AG10803 (cell line): ENCODE measurements at places on chromosomes 6 and 20.

DNA sequence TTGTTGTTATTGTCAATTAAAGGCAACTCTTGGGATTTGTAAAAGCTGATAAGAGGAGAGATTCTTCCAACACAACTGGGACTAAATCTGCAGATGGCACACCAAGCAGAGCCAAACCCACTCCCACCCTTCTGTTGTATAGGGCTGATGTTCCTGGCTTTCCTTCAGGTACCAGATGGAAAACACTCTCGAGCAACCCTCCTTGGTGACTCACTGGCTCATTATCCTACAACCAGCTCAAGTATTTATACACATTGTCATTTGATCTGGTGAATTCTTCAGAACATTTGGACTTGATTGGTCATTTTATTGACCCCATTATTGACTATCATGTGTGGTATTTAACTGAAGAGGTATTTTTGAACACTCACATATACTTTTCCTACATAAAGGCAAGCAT, 190.3 kb upstream of the PCSK2 start:
- DNase-seq = peak; percentile 8

GRCh38 chr6:5302995-5303622, 41.8 kb downstream of the FARS2 start:
- DNase-seq = no peak

- peak; percentile 43 for DNase-seq
These were observed 191.8 kb upstream of the ARG1 start for GRCh38 chr6:131381052-131381708.

- DNase-seq = no peak
These were observed 23.3 kb downstream of the ARFGEF2 start for GRCh38 chr20:48944663-48945297.

DNA sequence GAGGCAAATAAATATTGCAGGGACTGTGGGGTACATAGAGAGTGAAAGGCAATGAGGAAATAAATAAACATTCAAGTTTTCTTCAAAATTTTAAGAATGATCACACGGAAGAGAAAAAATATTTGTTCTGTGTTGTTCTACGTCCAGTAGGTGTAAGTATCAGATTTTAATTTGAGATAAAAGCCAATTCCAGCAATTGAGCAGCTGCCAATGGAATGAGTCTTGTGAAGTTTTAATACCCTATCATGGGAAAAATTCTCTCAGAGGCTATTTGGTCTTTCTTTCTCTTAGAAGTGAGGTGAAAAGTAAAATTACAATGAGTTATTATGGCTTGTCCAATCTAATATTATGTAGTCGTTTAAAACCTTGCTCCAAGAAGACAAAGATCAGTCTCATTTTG, 195.7 kb upstream of the CITED2 start:
- no peak for DNase-seq

DNA sequence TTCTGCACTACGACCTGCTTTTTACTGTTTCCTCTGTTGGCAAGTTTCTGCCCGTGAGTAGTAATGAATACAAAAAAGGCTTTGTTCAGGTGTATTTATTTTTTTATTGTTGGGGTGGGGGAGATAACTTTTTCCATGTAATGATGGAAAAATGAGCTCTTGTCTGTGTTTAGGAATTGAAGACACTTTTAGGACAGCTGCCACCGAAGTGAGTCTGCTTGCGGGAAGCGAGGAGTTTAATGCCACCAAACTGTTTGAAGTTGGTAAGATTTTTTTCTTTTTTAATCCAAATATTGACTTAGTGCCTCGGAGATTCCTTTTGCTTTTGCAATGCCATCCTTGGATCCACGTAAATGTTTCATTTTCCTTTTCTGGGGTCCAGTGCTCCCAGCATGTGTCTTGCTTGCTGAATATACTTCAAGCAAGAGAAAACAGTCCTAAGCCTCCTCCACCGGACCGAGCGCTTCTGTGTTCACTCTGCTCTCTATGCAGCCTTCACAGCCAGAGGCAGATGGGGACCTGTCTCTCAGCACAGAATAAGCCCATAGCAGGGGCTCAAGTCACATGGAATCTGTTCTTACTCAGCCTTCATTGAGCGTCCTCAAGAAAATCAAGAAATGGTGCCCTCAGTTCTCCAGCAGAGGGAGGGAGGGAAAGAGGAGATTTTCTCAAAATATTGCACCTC, 71.3 kb downstream of the ISM1 start:
- no peak for DNase-seq

GRCh38 chr20:16760431-16761304, 12.5 kb downstream of the OTOR start:
- DNase-seq = no peak

DNA sequence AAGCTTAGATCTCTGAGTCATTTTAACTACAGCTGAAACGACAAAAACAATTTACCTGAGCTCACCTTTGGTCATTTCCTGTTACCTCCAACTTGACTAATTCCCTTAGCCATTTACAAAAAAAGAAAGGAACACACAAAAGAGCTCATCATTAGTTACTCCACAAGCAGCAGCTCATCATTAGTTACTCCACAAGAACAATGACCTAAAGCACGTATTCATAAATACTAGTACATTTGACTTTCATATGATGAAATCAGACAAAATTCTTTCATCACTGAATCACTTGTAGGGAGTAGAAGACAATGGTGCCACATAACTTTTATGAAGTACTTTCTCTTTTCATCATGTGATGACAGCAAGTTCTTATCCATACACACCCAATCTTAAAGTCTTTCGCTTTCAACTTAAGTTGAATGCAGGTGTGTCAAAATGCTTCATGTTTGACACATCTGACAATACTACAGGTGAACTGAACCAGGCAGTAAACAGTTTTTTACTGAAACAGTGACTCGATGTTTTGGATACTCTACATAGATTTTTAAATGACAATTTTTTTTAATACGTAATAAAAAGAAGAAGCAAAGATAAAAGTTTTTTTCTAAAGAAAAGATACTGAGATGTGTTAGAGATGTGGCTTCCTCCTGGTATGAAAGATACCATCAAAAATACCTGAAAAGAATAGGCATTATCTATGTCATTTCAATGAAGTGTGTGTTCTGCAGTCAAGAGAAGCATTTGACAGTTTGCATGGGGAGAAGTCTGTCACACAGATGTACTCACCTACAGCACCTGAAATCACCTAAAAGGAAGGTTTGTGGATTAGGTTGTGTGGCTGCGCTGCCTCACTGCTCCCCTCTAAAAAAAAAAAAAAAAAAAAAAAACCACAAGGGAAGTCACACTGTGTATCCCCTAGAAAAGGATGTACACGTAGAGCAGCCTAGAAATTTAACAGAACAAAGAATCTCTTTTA, 109.1 kb downstream of the PRDM1 start:
- peak; percentile 56 for DNase-seq

DNA sequence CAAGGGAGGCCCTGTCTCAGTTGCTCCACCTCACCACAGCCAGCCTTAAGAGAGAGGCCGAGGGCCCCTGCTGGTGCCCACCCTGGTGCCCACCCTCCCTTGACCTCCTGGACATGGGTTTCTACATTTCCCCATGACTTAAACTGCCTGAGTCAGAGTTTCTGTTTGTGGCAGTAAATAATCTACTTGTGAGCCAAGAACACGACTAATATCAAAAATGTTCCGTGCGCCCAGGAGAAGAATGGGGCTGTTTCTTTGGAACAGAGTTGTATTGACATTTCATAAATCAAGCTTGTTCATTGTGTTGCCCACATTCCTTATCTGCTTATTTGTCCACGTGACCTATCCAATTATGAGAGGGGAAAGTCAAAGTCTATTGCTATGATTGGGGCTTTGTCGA, 143.5 kb downstream of the ANKRD60 start:
- DNase-seq = no peak

DNA sequence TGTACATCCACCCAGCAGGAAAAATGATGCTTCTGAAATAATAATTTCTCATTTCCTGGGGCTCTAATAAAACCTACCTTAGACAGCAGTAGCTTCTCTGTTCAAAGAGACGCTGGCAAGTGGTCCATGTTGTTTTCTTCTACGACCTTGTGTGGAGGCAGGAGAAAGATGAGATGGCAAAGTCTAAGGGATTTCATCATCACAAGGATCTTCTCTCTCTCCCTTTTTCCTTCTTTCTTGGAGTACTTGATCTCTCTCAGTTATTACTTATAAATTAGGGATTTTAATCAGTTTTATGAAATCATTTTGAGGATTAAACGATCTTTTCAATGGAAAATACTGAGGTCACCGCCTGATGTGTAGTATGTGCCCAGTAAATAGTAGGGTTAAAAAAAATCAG, 147.5 kb downstream of the BMP7 start:
- DNase-seq = no peak

DNA sequence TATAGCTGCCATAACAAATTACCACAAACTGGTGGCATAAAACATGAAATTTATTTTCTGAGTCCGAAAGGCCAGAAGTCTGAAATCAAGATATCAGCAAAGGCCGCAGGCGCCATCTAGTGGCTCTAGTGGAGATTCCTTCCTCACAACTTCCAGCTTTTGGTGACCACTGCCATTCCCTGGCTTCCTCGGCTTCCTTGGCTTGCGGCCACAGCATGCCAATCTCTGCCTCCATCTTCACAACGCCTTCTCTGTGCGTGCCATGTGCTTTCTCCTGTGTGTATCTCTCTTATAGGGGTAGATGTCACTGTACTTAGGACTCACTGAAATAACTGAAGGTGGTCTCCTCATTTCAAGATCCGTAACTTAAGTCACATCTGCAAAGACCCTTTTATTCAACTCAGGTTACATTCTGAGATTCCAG, 5.4 kb upstream of the PLAGL1 start:
- DNase-seq = peak; percentile 78

- DNase-seq = no peak
These were observed 32.9 kb upstream of the RREB1 start for GRCh38 chr6:7074870-7075269.

GRCh38 chr6:79570129-79571029, 33.1 kb upstream of the LCA5 start:
- DNase-seq = peak; percentile 34

GRCh38 chr6:135496800-135497411, 634 bp downstream of the AHI1 start:
- DNase-seq = no peak

DNA sequence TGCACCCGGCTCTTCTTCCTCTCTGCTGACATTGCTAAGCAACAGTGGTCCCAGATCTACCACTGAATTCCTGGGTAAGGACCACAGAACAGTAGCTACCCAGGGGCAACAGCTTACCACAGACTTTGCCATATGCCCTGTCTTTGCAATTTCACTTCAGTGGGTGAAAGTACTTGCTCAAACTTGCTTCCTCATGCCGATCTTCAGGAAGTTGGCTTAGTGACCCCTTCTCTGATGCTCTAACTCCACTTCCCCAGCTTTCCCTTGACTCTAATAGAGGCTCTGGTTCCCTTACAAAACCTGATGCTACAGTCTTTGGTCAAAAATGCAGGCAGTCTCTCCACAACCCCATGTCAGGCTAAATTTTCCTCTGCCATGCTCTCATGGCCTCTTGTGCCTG, 3.3 kb upstream of the TAAR5 start:
- no peak for DNase-seq

GRCh38 chr6:131917763-131918649, 33.2 kb downstream of the CCN2 start:
- no peak for DNase-seq

GRCh38 chr6:18883851-18884250, 496.7 kb downstream of the RNF144B start:
- DNase-seq = no peak

GRCh38 chr20:7882076-7882475, 58.2 kb downstream of the HAO1 start:
- no peak for DNase-seq

GRCh38 chr6:26311012-26311384, 54.0 kb upstream of the BTN3A2 start:
- peak; percentile 48 for DNase-seq

DNA sequence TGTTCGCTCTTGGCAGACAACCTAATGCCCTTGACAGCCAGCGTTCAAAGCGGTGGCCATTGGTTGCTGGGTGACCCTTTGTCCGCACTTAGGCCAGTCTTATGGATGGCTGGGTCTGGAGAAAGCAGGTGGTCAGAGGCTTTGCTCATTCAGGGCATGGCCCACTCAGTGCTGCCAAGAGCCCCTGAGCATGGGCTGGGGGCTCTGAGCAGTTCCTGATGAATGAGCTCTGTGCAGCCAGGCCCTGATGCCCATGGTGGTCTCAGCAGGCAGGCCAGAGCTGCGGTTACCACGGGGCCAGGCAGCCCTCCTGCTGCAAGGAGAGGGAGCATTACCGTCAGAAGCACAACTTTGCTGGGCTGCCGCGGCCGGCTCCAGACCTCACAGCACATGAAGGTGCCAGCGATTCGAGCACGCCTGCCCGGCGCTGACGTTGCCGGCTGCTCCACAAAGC, 36.3 kb downstream of the CDH4 start:
- no peak for DNase-seq

GRCh38 chr20:10250902-10251301, 32.3 kb downstream of the SNAP25 start:
- no peak for DNase-seq

GRCh38 chr20:40410028-40410427, 279.0 kb downstream of the MAFB start:
- DNase-seq = no peak

- peak; percentile 87 for DNase-seq
These were observed 70.0 kb upstream of the TBXT start for GRCh38 chr6:166237617-166238016.

DNA sequence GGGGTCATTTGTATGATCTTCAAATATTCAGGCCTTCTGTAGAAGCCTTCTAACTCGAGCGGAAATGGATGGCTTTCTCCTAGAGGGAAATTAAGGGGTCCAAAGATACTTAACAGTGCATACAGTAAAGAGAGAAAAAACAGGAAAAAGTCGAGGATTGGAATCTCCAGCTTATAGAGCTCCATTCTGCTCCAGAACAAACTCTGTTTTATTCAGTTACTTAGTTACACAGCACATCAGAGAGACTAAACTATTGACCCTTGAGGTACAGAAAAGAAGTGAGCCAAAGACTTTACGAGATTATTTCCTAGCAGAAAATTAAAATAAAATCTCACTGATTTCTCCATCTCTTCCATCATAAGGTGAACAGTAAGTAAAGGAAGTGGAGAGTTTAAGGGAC, 43.8 kb upstream of the DSE start:
- DNase-seq = no peak

DNA sequence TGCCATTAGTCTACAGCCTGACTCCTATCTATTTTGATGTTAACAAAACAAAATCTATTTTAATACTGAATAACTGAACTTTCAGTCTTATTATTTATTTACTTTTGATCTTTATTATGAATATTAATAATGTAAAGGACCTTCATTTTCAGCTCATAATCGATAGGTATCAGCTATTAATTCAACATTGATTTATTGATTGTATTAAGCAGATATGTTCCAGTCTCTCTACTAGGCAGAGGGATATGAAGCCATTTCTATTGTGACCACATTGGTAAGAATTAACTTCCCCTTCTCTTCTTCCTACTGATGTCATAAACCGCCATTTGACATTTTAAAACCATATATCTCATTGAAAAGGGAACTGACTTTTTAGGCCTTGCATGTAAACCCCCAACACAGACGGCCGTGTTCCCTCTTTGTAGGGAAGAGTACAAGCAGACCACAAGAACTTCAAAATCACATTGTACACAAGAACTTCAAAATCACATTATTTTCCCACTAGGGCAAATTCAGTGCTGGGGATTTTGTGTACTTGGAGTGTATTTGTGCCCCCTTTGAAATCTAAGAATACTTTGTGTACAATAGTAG, 69.5 kb upstream of the FABP7 start:
- no peak for DNase-seq
